ENCODE measurements at places on chromosomes 16 and 17.

DNA sequence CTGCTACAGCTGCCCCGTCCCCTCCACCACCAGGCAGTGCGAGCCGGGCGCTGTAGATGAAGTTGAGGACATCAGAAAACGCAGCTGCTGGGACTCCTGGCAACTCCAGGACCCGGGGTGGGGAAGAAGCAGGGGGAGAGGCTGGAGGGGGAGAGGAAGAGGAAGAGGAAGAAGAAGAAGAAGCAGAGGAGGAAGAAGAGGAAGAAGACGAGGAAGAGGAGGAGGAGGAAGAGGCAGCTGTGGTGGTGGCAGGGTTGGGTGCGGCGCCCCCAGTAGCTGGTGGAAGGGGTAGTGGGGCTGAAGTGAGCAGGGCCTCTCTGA is 13.2 kb downstream of the ZBTB4 start:
- DNase-seq: no peak

- DNase-seq: no peak
These were observed 961.9 kb downstream of the CDH11 start for GRCh38 chr16:64159976-64160375.

- no peak for DNase-seq
These were observed 25.6 kb upstream of the CACNG1 start for GRCh38 chr17:67018471-67019434.

GRCh38 chr17:37742116-37742761 is 2.6 kb downstream of the HNF1B start:
- no peak for DNase-seq

- no peak for DNase-seq
These were observed 121.9 kb upstream of the CDH13 start for GRCh38 chr16:82504836-82505235.

DNA sequence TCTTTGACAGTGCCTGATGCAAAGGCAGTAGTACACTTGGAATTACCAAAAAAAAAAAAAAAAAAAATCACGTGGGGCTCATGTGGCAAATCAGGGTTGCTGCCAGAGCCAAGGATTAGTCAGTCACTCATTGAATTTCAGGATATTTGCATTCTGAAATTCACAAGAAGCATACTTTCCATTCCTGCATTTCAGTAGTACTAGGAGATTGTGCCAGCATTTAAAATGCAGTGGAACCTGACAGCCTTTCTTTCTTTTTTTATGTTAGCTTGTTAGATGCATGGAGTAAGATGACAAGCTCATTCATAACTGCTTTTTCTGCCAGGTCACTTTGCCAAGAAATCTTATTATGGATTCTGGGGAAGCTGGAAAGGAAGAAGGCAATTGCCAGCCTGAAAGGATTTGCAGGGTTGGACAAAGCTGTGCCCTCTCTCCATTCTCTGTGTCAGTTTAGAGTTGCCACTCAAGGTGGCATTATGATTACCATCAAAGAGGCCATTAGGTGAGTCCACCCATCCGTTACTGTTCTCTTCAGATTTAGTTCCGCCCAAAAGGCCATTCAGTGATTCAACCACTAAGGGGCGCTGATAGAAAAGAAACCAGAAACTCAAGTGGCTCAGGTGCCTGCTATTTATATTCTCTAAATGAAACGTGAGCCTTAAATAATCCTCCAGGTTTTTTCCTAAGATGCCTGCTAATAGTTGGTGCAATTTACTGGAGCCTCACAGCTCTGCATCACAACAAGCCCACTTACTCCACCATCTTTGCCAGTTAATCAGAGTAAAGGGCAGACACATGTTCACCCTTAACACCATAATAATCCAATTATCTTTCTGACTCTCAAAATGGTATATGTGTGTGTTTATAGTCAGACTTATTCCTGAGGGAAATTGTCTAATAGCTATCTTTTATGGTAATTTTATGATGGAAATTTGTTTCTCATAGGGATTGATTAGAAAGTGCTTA is 59.0 kb downstream of the TANGO6 start:
- DNase-seq: no peak

- no peak for DNase-seq
These were observed 787 bp downstream of the AMDHD2 start for GRCh38 chr16:2520784-2521531.

- DNase-seq: no peak
These were observed 8.7 kb downstream of the SNX29 start for GRCh38 chr16:11985250-11985649.

GRCh38 chr17:64036198-64036922 is 15.9 kb upstream of the ICAM2 start:
- DNase-seq: no peak

- DNase-seq: no peak
These were observed 5.2 kb upstream of the GUCY2D start for GRCh38 chr17:7997186-7997585.

- DNase-seq: no peak
These were observed 5.6 kb downstream of the C16orf89 start for GRCh38 chr16:5060073-5060641.

DNA sequence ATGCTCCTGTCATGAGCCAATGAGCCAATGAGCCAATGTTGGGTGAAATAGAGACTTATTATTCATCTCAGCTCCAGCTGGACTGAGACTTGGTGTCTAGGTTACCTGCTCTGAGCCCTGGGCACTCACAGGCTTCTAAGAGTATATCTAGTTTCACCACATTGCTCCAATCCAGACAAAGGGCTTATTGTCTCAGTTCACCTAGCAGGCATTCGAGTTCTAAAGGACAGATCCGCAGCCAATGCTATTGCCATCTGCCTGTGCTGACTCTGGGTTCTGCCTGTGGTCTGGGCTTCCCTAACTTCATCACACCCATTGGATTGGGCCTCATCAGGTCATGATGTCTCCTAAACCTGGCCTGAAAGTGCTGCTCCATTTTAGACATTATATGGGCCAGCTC is 66.1 kb upstream of the HS3ST4 start:
- DNase-seq: no peak

- DNase-seq: no peak
These were observed 1.2 kb upstream of the BCO1 start for GRCh38 chr16:81237282-81237681.

DNA sequence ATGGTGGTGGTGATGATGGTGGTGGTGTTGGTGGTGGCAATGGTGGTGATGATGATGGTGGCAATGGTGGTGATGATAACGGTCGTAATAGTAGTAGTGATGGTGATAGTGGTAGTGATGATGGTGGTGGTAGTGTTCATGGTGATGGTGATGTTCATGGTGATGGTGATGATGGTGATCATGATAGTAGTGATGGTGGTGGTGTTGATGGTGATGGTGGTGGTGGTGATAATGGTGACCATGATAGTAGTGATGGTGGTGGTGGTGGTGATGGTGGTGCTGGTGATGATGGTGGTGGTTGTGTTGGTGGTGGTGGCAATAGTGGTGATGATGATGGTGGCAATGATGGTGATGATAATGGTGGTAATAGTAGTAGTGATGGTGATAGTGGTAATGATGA is 68.0 kb downstream of the SOX9 start:
- no peak for DNase-seq

DNA sequence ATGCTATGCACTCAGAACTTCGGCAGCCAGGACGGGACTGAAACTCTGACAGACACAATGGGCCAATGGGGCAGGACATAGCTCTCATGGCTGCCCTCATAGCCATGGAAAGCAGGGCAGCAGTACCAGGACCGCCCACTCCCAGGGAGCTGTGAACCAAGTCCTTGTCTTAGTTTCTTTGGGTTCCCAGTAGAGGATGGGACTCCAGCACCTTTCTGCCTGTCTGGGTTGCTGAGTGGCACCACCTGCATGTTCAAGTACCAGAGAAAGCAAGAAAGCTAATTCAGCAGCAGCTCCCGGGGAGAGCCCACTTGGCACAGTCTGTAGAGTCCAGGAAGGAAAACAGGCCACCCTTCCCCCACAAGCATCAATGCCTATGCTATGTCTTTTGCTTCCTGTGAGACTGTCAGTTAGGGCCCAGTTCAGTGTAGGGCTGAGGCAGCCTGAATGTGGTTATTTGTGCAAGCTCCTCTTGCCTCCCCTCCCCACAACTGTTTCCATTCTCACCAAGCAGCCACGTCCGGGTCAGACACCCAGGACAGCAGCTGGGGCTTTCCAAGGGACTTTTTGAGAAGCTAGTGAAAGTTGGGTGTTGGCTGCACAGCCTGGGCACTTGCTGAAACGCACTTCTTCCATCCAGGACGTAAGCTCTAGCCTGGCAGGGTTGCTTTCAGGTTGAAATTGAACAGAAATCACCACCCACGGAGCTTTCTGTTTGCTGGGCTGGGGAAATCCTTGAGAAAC is 7.8 kb downstream of the SUPT4H1 start:
- DNase-seq: no peak

- DNase-seq: no peak
These were observed 52.1 kb upstream of the TNRC6A start for GRCh38 chr16:24677388-24677787.

DNA sequence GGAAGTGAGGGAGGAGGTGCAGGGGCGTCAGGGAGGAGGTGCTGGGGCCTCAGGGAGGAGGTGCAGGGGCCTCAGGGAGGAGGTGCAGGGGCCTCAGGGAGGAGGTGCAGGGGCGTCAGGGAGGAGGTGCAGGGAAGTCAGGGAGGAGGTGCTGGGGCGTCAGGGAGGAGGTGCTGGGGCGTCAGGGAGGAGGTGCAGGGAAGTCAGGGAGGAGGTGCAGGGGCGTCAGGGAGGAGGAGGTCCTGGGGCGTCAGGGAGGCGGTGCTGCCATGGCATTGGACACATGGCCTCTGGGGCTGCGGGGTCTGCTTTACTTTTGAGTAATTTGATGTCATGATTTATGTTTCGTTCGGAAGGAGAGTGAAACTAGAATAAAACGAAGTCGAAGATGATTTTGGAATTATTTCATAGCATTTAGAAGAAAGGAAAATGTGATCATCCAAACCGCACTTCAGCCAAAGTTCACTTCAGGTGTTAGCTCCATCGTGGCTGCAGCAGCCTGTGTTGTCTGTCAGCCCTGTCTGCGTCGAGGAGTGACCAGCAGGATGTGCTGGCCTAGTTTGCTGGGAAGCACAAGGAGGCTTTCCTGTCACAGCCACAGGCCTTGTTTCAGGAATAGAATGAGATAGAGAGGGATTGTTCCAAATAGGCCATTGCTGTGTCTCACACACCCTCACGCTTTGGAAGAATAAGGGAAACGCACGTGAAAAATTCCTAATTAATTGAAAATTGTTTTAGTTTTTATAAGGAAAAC is 42.8 kb downstream of the RAB11FIP3 start:
- DNase-seq: no peak

DNA sequence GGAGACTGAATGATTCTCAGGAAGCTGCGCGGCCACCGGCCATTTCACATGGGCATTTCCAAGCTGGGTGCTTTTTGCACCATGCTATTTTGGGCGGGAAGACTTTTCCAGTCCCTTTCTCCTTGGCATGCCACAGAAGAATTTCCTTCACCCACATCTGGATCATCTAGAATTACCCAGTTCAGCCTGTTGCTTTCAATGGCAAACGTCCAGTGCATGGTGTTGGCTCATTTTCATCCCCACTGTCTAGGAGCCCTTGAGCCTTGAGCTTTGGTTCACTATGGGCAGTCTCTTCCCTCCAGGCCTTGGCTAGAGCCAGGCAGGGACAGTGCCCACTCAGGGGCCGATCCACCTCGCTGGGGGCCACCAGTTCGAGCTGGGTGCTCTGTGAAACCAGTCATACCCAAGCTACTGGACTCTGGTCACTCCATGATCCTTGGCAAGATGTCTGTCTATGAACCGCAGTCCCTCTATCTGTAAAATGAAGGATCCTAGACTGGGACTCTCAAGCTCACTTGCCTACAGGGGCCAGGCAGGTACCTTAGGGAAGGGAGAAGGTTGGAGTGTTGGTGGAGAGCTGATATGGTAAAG is 71.1 kb downstream of the CYLD start:
- no peak for DNase-seq

DNA sequence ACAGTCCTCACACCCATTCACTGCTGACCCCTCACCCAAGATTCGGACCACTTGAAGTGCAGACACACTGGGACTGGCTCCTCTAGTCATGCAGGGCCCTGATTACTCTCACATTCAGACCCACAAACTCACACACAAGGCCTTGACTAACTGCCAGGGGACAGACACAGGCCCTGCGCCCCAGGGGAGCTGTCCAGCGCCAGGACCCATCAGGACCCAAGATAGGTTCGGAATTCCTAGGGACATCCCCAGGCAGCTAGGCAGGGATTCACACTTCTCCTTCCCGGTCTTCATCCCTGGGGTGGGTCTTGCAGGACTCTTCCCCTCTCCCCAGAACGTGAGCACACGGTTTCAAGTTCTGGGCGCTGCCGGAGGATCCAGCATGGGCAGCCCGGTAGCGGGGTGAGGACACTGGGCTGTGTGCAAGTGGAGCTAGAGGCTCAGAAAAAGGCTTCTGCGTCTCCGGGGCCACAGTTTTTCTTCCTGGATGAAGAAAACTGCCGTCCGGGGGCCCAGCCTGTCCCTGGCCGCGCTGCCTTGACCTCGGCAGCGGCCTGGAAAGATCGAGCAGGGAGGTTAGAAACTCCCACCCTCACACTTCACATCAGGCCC is 1.6 kb downstream of the SEZ6 start:
- DNase-seq: no peak

DNA sequence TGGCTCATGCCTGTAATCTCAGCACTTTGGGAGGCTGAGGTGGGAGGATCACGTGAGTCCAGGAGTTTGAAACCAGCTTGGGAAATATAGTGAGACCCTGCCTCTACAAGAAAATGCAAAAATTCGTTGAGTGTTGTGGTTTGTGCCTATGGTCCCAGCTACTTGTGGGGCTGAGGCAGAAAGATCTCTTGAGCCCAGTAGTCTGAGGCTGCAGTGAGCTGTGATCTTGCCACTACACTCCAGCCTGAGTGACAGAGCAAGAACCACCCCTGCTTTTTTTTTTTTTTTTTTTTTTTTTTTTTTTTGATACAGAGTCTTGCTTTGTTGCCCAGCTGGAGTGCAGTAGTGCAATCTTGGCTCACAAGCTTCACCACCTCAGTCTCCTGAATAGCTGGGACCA is 34.0 kb downstream of the ITGB3 start:
- DNase-seq: no peak

GRCh38 chr17:74760404-74761105 is 12.1 kb downstream of the NHERF1 start:
- DNase-seq: no peak

DNA sequence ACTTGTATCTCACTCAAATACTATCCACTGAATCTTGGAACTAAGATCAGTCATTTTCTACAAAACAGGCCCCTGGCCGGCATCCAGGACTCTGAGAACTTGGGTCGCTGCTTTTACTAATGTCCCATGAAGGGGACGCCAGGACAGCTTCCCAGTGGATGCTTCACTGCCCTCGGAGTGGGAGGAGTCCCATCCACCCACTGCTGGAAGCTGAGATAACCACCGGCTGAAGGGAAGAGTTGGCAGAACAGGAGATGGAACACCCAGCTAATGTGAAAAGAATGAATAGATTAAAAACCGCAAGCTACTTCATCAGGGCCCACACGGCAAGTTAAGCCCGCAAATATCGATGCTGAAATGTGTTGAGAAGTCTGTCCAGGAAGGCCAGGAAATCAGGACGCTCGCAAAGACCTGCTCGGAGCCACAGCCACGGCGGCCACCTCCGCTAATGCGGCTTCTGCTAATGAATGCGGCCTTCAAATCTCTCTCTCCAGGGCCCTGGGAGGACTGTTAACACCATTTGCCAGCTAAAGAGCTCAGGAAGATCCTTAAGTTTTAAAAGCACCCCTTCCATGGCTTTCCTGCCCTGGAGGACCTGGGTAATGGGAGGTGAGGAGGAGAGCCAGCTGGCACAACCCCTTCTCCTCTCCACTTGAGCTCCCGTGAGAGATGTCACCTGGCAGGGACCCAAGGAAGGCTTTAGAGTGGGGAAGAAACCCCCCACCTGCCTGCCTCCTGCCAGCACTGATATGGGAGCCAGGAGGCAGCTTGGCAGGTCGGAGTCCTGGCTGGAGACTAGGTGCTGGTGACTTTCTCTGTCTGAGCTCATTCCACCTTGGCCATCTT is 226.6 kb upstream of the RPL38 start:
- DNase-seq: no peak

GRCh38 chr16:83198977-83199376 is 572.2 kb downstream of the CDH13 start:
- no peak for DNase-seq

Data from stimulated activated CD4-positive, alpha-beta T cell treated with anti-CD3 and anti-CD28 coated beads, Interleukin-1b, Interleukin-23, amount 100 ng/mL, for 1 hour (primary cell).